ENCODE measurements at places on chromosomes 16 and 17.

GRCh38 chr17:1735418-1735817 is 7.3 kb upstream of the SERPINF2 start:
- no peak for DNase-seq

DNA sequence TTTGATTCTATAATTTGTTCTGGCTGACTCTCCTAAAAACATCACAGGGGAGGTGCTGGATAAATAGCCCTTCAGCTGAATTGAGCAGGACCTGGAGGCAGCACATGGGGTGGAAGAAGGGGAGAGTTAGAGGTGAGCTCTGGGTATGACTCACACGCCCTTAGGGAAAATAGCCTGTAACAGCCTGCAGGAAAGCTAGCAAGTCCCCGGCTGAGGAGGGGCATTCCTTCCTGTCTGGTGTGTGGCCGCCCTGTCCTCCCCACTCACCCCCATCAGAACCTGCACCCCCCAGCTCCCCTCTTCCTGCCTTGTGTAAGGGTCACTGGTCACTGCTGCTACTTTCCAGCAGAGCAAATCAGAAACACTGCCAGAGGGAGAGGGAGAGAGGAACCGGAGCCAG is 187.4 kb downstream of the C16orf95 start:
- no peak for DNase-seq

DNA sequence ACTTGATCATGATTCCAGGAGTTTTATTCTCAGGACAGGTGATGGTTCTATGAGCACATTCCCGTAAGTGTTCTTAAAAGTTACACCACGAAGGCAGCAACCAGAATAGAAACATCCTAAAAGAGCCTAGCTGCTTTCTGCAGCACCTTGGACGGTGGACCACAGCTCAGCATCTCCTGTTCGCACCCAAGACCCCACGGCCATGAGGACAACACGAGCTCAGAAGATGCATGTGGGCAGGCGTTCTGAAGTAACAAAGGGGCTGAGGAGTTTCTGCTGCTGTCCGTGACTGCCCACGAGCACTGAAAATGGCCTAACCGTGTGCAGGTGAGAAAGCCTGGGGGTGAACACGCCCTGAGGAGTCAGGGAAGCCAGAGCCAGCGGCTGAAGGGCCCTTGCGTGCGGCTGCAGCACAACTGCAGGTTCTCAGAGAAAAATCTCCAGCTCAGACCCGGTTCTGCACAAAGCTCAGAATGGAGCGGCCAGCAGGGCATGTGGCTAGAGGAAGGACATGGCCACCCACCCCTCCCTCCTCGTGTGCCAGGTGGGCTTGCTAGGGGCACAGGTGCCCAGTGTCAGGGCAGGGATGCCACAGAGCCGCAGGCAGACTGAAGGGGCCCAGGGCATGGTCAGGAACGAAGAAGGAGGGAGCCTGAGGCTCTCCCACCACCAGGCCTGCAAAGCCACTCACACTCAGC is 10.8 kb upstream of the C16orf95 start:
- DNase-seq, result no peak

GRCh38 chr16:11327277-11328171 is 17.7 kb upstream of the RMI2 start:
- no peak for DNase-seq

GRCh38 chr16:1073566-1074378 is 1.2 kb downstream of the SSTR5 start:
- DNase-seq, result no peak

DNA sequence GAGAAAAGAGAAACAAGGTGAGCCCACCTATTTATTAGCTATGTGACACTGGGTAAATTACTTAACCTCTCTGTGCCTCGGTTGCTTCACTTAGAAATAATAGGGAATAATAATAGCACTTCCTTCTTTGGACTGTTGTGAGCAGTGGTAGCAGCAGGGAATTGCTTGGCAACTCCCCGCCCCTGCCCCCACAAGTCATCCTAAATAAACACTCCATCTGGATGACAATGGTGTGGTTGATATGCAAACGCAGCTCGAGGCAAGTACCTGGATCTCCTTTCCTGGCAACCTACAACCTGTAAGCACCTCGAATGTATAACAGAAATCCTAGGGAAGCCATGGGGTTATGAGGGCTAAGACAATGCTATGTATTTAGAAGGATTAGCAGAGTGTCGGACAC is 9.1 kb downstream of the TEKT3 start:
- DNase-seq, result no peak

GRCh38 chr17:80762076-80762475 is 217.4 kb downstream of the RPTOR start:
- DNase-seq, result no peak

GRCh38 chr17:77656054-77656453 is 302.4 kb upstream of the TNRC6C start:
- DNase-seq, result no peak

All from KBM-7 (cell line).